Tracheal epithelial cell (primary cell): ENCODE measurements at places on chromosomes 2 and 18. TPM values are rescaled to one million over a fixed set of nuclear protein-coding genes. Genes with fewer than 3 reads are reported as not detected.

TRIM54 gene
- total RNA-seq = 0.24 and 0.43 TPM in 2 replicates

ALK gene
- total RNA-seq = not detected in 2 replicates

EGR4 gene
- not detected in 2 replicates for total RNA-seq

EVA1A gene
- total RNA-seq = 6.2 and 44.8 TPM in 2 replicates

WDR35 gene
- total RNA-seq = 6.6 and 8.2 TPM in 2 replicates

LYPD6B gene
- total RNA-seq = 4.6 and 5.5 TPM in 2 replicates

SMAD4 gene
- 45.6 and 50.8 TPM in 2 replicates for total RNA-seq
